ENCODE measurements at places on chromosomes 1 and 21.

GRCh38 chr1:20870718-20871117, 83.6 kb upstream of the HP1BP3 start:
- DNase-seq = no peak

GRCh38 chr1:53625766-53626520, 113.0 kb downstream of the GLIS1 start:
- DNase-seq = no peak

- peak; percentile 96 for DNase-seq
These were observed at the start of gene EIF4G3 for GRCh38 chr1:21176586-21177555. Gene EIF4G3, minus strand, starts transcription at chr1:21176897. Its CDS starts 174,155 bp downstream, at chr1:21002742.

DNA sequence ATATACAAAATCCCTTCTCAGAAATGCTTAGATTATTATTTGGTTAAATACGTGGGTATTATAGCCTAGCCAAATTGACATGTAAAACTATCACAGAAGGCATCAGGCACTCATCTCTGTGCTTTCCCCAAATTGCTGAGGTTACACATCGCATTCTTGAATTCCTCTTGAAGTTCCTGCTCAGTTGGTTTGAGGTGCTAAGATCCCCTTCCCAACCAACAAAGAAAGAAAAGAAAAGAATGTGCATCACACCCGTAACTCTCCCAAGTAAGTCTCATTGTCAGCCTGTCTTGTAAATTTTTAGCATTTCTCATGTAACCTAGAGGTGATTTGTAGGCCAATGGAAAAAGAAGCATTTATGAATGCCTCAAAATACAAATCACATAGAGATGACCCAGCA, 539.2 kb upstream of the PRMT6 start:
- no peak for DNase-seq

- DNase-seq = no peak
These were observed 17.7 kb downstream of the FAAH start for GRCh38 chr1:46411601-46412341.

GRCh38 chr1:56258371-56258770, 321.0 kb downstream of the PLPP3 start:
- DNase-seq = no peak

- DNase-seq = no peak
These were observed 321.6 kb upstream of the LRRC7 start for GRCh38 chr1:69246109-69246508.

DNA sequence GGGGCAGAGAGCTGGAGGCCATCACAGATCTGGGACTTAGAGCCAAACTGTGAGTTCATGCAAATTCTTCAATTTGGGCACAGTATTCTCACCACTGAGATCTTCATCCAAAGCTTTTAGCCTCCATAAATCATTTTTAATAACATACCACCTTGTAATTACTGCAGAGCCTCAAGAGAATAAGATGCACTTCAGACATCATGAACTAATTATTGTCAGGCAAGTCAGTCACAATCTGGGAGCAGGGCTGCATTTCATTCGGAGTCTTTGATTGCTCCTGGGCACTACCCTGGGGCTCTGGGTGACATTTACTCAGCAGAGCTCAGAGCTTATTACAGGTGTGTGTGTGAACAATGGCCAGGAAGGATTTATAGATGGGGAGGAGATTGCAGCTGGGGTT, 623.7 kb downstream of the PTPRU start:
- no peak for DNase-seq

GRCh38 chr1:116988248-116988647, 13.3 kb upstream of the CD101 start:
- no peak for DNase-seq

DNA sequence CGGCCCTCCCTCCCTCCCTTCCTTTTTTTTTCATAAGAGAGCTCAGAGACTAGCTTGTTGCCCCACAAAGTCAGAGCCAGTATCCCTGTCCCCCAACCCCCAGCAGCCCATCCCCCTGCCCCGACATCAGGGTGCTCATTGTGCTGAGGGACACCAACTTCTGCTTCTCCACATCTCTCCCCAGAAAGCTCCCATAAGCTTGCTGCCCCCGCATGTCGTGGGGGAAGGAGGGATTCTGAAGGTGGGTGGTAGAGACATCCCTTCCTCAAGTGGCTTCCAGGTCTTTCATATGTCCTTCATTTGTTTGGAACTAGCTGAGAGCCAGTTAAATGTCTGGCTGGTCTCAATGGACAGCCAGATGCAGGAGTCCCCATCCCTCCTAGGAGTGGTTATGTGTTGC, 41.2 kb downstream of the RHBG start:
- no peak for DNase-seq

DNA sequence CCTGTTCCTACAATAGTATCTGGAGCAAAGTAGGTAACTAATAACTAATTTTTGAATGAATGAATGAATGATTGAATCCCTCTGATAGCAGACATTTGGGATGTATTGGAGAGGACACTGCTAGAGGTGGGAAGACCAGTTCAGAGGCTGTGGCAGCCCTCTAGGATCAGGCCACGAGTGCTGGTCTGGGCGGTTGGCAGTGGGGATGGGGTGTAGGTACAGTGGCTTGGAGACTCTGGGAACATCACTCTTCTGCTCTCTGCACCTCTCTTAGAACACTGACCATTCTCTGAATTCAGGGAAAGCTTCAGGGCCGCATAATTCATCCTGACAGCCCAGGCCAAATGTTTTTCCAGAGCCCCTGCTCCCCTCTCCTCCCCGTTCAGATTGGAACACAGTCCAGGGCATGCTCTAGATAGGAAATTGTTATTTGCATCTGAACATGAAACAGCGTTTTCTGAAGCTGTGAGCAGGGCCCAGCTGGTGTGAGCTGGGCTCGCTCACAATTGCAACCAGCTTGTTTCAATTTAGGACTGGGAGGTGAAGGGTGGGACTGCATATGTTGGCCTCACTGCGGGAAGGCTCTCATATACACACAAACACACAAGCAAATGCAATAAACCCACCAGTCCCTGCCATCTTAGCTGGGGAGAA, 253.1 kb upstream of the USP24 start:
- no peak for DNase-seq

DNA sequence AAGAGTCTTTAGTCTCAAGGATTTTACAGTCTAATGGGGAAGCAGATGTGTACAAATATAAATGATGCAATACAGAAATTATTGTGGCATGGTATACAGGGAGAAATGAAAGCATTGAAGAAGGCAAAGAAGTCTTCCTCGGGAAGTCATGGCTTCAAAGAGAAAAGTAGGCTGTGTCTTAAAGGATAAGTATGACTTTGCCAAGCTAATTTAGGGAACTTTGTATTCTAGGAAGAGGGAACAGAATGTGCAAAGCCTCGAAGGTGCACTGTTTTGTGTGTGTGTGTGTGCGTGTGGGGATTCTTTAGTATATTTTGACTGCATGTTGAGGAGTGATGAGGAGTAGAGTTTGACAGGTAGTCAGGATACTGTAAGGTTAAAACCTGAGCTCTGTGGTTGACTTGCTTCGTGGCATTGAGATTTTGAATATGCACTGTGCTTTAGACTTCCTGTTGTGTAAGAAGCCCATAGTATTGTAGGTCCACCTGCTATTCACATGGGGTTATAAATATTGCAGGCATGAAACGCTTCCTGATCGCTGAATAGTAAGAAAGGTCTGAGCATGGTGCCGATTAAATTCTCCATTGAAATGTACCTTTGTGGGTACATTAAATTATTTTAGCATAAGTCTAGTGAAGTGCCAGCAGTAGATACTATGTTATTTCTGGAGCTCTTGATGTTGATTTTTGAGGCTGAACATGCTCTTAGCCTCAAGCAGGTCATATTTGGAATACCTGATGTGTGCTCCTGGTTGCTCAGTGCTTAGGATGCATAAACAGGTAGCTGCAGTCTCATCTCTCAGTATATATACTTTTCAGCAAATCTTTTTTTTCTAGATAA, 8.0 kb downstream of the SMAP2 start:
- DNase-seq = no peak

- no peak for DNase-seq
These were observed 201.7 kb downstream of the TM2D1 start for GRCh38 chr1:61523229-61523628.

GRCh38 chr1:47390843-47391242, 25.2 kb upstream of the FOXE3 start:
- DNase-seq = no peak

DNA sequence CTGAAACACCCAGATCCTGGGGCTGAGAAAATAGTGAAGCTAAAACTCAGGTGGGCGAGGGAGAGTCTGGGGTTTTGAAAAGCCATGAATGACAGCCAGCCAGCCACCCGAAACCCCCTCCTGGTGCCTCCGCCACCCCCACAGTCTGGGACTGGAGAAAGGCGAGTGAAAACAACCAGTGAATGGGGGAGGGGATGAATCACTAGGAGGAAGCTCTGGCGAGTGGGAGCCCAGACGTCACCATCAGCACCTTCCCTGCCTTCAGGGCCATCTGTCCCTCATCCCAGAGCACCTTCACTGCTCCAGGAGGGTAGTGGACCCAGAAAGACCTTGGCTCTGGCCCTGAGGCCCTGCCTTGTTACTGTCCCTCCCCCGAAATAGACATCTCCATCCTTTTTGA, 9.2 kb downstream of the RORC start:
- peak; percentile 60 for DNase-seq

DNA sequence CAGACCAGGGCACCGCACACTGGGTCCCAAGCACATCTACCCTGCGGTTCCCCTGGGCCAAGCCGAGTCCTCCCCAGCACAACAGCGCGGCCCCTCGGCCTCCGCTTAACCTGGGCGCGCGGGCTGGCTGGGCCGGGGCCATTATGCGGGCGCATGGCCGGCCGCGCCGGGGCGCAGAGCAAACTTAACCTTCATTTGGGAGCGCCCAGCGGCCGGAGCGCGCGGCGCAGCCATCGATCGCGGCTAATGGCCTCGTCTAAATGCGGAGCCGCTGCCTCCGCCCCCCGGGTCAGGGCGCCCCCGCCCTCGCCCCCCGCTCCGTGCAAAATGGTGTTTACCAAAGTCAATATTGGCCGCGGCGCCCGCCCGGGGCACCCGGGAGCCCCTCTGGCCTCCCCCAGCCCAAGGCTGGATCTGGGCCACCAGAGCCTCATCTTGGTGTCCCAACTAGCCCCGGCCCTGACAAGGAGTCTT, 272.1 kb downstream of the TRABD2B start:
- no peak for DNase-seq

DNA sequence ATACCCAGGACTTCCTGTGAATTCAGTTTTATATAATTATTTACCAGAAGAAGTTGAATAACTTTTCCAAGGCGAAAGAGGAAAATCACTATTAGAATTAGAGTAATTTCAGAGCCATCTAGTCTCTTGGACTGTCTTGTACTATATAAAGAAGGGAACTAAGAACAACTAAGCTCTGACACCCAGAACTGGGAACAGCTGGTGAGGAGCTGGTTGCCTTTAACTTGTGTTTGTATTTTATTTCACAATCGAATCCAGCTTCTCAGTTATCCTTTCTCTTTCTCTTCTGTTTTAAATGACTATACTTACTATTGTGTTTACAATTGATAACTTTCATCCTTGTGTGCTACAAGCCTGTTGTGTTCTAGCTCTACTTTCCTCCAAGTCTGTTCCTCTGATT, 8.4 kb downstream of the SNX27 start:
- DNase-seq = no peak

GRCh38 chr1:13725714-13726175, 25.8 kb downstream of the PRDM2 start:
- DNase-seq = peak; percentile 10

GRCh38 chr1:73104749-73105148, 822.4 kb upstream of the NEGR1 start:
- no peak for DNase-seq

DNA sequence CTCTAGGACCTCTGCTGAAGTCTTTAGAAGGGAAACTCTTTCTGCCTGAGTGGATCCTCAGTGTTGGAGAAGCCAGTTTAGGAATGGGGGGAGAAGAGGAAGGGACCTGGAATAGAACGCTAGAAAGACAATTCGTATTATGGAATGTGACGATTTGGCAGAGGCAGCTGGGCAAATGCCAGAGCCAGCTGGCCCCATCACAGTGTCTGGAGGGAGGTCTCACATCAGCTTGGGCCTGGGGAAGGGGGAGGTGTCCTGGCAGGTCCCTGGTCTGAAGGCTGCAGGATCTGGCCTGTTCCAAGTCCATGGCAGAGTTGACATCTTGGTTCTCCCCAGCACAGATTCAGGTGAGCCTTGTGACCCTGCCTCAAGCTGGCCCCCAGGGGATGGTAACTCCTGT, 11.3 kb downstream of the TMCC2 start:
- no peak for DNase-seq

DNA sequence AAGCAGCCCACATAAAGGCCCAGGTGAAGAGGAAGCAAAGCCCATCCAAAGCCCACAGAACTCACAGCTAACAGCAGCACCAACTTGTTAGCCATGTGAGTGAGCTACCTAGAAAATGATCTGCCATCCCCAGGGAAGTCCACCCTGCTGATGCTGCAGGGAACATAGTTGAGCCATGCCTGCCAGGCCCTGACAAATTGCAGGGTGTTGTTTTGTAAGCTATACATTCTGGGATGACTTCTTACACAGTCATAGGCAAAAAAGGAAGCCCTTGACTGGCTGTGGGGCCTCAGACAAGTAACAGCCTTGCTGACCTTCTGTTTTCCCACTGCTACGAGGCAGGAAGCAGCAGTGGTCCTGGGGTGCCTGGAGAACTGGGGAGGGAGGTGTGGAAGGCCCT, 262.7 kb downstream of the MATN1 start:
- DNase-seq = no peak

- no peak for DNase-seq
These were observed 59.1 kb downstream of the NFIA start for GRCh38 chr1:61141288-61142042.

DNA sequence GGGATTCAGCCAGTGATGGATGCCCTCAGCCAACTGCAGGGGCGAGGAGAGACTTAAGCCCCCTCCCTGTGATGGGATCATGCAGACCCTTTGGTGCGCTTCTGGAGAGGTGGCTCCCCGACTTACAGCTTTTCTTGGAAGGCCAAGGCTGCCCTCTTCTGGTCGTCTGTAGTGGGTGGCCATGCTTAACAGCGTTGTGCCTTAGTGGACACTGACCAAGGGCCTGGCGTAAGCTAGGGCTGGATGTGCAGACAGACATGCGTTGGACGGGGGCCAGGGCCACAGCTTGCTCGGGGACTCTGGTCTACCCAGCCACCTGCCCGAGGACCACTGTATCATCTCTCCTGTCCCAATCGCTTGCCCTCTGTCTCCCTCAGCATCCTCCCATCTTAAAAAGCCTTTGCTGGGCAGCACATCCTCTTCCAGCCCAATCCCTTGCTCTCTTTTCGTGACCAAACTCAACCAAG, 5.5 kb downstream of the AZIN2 start:
- no peak for DNase-seq

DNA sequence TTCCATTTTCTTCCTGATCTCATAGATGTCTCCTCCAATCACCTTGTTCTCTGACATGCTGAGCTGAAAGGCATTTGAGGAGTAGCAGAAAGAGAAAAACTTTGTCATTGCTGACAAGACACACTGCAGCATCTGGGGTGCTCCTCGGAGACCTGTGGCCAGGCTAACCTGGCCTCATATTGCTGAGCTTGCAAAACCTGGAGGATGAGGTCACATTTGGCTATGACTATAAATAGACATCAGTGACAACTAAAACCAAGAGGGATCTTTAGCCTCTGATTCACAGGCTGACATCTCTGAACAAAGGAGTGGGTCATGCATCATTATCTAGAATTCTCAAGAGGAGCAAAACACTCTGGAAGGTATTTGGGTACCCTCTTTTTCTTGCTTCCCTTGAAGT, 83.7 kb downstream of the PROX1 start:
- DNase-seq = no peak
